ENCODE measurements at places on chromosomes 1 and 21. TPM values are rescaled to one million over a fixed set of nuclear protein-coding genes. Genes with fewer than 3 reads are reported as not detected.

The LRIG2 gene
- total RNA-seq = 13.0 TPM

The APCS gene
- not detected for total RNA-seq

The SON gene
- total RNA-seq = 322 TPM

The BARHL2 gene
- not detected for total RNA-seq

The G0S2 gene
- 0.56 TPM for total RNA-seq

The PLPP3 gene
- total RNA-seq = not detected

- DNase-seq = peak; percentile 55
Measured at GRCh38 chr1:58929671-58930325, 146.0 kb upstream of the JUN start.

DNA sequence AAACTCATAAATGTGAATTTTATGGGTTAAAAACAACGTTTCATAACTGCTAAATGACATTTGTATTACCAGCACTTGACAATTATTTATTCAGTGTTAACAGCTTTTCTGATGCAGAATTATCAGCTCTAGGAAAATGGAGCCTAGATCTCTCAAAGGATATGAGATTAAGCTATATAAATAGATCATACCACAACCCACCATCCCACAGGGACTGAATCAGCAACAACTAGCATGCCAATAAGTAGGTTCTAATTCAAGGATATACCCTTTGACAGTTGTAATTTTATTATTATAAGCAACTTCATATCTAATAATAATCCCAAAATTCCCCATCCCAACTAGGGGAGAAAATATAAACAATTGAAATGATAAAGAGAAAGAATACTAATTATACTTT is 275.4 kb upstream of the RGS18 start:
- no peak for DNase-seq

DNA sequence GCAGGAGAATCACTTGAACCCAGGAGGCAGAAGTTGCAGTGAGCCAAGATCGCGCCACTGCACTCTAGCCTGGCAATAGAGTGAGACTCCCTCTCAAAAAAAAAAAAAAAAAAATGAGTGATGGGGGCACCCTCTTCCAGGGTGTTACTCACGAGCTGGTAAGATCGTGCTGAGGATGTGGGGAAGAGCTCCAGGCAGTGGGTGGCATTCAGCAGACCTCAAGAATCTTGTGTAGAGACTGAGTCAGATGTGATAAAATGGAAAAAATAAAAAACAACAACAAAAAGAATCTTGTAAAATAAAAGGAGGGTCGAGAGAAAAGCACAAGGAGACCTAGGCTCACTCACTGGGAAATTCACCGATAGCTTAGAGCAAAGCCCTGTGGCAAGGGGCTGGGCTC is 38.5 kb downstream of the EPHA2 start:
- DNase-seq = no peak

- DNase-seq = no peak
Measured at GRCh38 chr1:223419561-223419960, 26.3 kb downstream of the CCDC185 start.

DNA sequence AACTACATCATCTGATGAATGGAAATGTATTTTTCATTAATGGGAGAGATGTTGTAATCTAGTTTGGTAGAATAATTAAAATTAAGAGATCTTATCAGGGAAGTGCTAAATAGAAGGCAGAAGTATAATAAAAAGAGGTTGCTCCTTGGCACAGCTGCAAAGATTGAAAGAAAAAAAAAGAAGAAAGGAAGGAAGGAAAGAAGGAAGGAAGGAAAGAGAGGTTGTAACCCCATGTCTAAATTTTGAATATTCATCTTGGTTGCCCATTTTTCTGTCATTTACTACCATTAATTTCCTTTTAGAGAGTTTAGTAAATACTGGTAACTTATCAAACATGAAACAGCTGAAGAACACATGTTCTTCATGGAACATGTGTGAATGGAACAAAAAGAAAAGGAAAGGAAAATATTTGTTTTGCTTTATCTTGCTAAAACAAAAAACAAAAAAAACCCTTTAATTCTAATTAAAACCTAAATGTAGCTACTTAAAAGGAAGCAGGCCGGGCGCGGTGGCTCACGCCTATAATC is 10.5 kb upstream of the MDM4 start:
- no peak for DNase-seq

GRCh38 chr1:152043870-152044269 is 7.1 kb upstream of the S100A11 start:
- no peak for DNase-seq

Measured in activated CD4-positive, alpha-beta T cell treated with anti-CD3 and anti-CD28 coated beads, Interleukin-2, amount 10 ng/mL, durations not matched to agents 7 days and 5 days (primary cell).